Activated CD4-positive, alpha-beta memory T cell treated with anti-CD3 and anti-CD28 coated beads for 36 hours (primary cell): ENCODE measurements at places on chromosomes 11 and 22. TPM values are rescaled to one million over a fixed set of nuclear protein-coding genes. Genes with fewer than 3 reads are reported as not detected.

GRCh38 chr22:42273855-42274451 is 3.5 kb upstream of the TCF20 start:
- H3K36me3 ChIP-seq: peaks cover under 1% of the 10 kb centered on the region
- peaks cover 7% of the 10 kb centered on the region for H3K4me1 ChIP-seq
- no peak for DNase-seq
- no peak overlapping the region for H3K27ac ChIP-seq
- H3K4me3 ChIP-seq: no peak overlapping the region
- no peaks in the 10 kb centered on the region for H3K27me3 ChIP-seq

DNA sequence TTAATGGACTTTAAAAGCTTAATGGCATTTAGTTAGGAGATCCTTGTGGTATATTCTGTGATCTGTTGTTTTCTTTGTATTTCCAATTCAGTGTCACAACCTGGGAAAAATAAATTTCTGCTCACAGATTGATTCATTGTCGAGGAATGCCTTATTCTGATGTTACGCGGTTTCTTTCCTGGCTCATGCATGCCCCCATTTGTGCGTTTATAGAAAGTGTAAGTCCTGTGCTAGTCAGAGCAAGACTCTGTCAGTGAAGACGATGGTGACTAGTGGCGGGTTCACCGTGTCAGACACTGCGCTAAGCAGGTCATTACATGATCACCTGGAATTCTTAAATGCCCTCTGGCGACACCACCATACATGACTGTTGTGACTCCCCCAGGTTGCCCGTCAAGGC is 169.4 kb downstream of the TBC1D22A start:
- no peak overlapping the region for H3K4me3 ChIP-seq
- DNase-seq: no peak
- H3K36me3 ChIP-seq: peaks cover 9% of the 10 kb centered on the region
- no peak overlapping the region for H3K27ac ChIP-seq
- no peaks in the 10 kb centered on the region for H3K27me3 ChIP-seq

DNA sequence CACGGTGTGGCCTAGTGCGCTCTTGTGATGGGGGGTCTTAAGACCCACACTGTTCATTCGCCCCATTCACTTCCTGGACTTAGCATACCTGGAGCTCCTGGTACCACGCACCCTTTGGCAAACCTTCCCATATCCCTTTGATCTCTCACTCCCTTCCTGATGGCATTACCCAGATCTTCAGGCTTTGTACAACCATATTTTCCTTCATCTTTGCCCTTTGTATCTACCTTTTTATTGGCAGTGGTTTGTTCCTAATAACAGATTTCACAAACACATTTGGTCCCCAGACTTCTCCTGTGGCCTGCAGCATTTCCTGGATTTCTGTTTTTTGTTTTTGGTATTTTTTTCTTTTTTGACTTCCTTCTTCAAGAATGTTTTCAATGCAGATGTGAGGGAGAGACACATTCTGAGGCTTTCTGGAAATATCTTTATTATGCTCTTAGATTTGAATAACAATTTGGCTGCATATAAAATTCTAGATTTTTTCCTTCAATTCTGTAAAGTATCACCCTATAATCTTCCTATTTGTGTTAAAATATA is 16.1 kb upstream of the IFITM3 start:
- H3K27me3 ChIP-seq: no peaks in the 10 kb centered on the region
- DNase-seq: no peak
- H3K27ac ChIP-seq: no peak overlapping the region
- H3K4me1 ChIP-seq: peaks cover 14% of the 10 kb centered on the region
- no peaks in the 10 kb centered on the region for H3K36me3 ChIP-seq
- H3K4me3 ChIP-seq: no peak overlapping the region

- no peaks in the 10 kb centered on the region for H3K27me3 ChIP-seq
- no peak overlapping the region for H3K27ac ChIP-seq
- DNase-seq: no peak
- H3K4me3 ChIP-seq: no peak overlapping the region
- peaks cover 19% of the 10 kb centered on the region for H3K4me1 ChIP-seq
These were observed 79.7 kb downstream of the FAM168A start for GRCh38 chr11:73518195-73518594.

GRCh38 chr11:8288824-8289491 is 25.3 kb upstream of the LMO1 start:
- no peak for DNase-seq
- no peak overlapping the region for H3K4me3 ChIP-seq
- no peaks in the 10 kb centered on the region for H3K36me3 ChIP-seq
- H3K27me3 ChIP-seq: peaks cover 6% of the 10 kb centered on the region
- no peaks in the 10 kb centered on the region for H3K4me1 ChIP-seq

GRCh38 chr11:876545-876944 is 33.9 kb downstream of the TSPAN4 start:
- no peak overlapping the region for H3K4me3 ChIP-seq
- H3K27me3 ChIP-seq: no peaks in the 10 kb centered on the region
- DNase-seq: no peak
- H3K27ac ChIP-seq: no peak overlapping the region

DNA sequence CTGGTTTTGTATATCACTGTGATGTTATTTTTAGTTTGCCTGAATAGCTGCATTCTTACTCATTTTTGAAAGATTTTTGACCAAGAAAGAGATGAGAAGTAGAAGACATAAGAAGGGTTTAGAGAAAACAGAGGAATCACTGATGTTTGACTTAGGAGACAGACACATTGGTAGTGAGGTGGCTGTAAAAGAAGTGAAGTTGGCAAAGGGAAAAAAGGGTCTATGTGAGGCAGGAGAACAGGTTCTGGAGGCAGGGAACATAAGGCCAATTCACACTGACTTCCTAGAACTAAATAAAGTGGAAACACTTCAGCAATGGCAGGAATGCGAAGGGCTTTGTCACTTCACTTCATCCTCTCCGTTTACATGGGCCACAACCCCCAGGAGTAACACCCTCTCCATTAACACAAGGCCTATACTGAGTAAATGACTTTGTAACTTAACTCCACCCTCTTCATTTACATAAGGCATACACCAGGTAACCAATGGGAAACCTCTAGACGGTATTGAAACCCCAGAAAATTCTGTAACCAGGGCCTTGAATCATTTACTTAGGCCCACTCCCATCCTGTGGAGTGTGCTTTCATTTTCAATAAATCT is 36.5 kb downstream of the CTSC start:
- H3K27ac ChIP-seq: peak overlapping the region; percentile 78
- peaks cover 32% of the 10 kb centered on the region for H3K4me1 ChIP-seq
- H3K27me3 ChIP-seq: no peaks in the 10 kb centered on the region
- H3K36me3 ChIP-seq: peaks cover 56% of the 10 kb centered on the region

- H3K36me3 ChIP-seq: no peaks in the 10 kb centered on the region
- H3K4me3 ChIP-seq: no peak overlapping the region
- H3K27ac ChIP-seq: no peak overlapping the region
- DNase-seq: no peak
- H3K27me3 ChIP-seq: no peaks in the 10 kb centered on the region
- no peaks in the 10 kb centered on the region for H3K4me1 ChIP-seq
These were observed 27.2 kb downstream of the WNT11 start for GRCh38 chr11:76179147-76179546.

Gene ANO5
- not detected for total RNA-seq

Gene SLC15A3
- 1.3 TPM for total RNA-seq

Gene ABCC8
- total RNA-seq: not detected

Gene TREH
- total RNA-seq: not detected

Gene APOL4
- total RNA-seq: 0.53 TPM
